ENCODE measurements at places on chromosomes 5 and 9. TPM values are rescaled to one million over a fixed set of nuclear protein-coding genes. Genes with fewer than 3 reads are reported as not detected.

Gene ADCY2
- polyA plus RNA-seq, result 3.4 TPM

Gene KIF4B
- 0.29 TPM for polyA plus RNA-seq

Gene GARIN3
- polyA plus RNA-seq, result not detected

Gene ACTL7A
- not detected for polyA plus RNA-seq

Gene GABRG2
- 0.18 TPM for polyA plus RNA-seq

Gene SLC27A6
- 1.7 TPM for polyA plus RNA-seq

Gene SLC4A9
- 22.9 TPM for polyA plus RNA-seq

Gene LCP2
- 2.7 TPM for polyA plus RNA-seq

Gene KIAA0825
- 3.6 TPM for polyA plus RNA-seq

Gene OR4F3
- polyA plus RNA-seq, result not detected

Gene FAM78A
- polyA plus RNA-seq, result 3.7 TPM

DNA sequence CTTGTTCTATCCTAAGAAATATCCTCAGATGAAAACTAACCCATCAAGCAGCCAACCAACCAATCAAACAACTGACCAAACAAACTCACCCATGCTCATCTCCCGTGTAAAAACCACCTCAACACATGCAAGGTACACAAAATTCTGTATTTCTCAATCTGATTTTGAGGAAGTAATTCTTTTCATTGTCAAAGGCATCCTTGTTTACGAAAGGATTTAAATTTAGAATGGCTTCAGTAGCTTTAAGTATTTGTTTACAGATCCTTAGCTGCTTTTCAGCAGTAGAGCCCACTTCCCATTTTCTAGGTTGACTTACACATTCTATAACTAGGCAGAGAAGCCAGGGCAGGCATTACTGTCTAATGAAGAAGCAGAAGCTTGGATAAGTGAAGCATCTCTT is 78.6 kb downstream of the NTRK2 start:
- no peak for DNase-seq

DNA sequence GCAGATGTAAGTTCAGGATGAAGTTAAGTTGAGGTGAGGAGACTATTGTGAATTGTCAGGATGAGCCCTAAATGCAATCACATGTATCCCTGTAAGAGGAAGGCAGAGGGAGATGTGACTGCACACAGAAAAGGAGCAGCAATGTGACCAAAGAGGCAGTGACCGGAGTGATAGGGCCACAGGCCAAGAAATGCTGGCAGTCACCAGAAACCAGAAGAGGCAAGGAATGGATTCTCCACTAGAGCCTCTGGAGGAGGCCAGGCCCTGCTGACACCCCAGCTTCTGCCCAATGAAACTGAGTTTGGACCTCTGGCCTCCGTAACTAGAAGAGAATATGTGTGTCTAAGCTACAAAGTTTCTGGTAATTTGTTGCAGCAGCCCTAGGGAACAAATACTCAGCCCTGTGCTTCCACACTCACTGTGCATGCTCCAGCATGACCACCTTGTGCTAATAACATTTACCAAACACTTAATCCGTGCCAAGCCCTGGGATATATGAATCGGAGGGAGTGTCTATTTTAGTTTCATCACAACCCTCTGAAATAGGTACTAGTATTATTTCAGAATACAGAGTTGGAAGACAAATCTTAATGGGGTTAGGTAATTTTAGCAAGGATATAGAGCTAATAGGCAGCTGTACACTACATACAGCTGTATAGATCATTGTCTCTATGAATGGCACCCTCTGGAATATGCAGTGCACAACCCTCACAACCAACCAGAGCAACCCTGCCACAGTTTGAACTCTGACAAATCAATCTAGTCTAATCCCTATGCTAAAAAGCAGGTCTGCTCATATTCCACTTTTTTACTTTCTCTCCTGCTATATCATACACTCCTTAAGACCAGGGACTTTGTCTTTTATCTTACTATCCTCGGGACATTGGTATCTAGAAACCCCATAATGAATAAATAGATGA is 7.8 kb upstream of the GPX8 start:
- DNase-seq, result no peak

GRCh38 chr9:121237916-121238315 is 30.0 kb upstream of the GSN start:
- DNase-seq, result no peak

DNA sequence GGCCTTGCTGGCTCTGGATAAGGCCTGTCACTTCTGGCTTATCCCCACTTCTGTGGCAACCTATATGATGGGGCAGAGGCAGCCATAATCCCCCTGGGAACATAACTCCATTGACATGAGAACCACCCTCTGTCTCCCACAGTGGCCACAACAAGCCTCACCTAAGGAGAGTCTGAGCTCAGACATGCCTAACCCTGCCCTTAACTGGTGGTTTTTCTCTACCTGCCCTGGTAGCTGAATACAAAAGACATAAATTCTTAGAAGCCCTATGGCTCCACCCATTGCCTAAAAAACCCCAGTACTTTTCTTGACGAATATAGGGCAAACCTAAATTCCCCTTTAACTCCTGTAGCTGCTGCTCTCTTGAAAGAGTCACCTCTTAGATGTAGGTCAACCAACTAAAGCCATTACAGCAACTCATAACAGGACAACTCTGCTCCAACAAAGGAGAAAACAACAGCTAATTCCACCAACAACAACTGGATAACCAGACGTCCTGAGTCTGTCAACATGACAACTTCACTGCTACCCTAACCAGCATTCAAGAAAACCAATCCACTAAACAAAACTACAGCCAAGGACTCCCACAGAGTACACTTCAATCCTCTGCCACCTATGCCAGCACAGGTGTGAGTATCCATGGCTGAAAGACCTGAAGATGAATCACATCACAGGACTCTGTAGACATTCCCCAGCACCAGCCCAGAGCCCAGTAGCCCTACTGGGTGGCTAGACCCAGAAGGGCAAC is 427.7 kb downstream of the PRELID2 start:
- DNase-seq, result no peak

DNA sequence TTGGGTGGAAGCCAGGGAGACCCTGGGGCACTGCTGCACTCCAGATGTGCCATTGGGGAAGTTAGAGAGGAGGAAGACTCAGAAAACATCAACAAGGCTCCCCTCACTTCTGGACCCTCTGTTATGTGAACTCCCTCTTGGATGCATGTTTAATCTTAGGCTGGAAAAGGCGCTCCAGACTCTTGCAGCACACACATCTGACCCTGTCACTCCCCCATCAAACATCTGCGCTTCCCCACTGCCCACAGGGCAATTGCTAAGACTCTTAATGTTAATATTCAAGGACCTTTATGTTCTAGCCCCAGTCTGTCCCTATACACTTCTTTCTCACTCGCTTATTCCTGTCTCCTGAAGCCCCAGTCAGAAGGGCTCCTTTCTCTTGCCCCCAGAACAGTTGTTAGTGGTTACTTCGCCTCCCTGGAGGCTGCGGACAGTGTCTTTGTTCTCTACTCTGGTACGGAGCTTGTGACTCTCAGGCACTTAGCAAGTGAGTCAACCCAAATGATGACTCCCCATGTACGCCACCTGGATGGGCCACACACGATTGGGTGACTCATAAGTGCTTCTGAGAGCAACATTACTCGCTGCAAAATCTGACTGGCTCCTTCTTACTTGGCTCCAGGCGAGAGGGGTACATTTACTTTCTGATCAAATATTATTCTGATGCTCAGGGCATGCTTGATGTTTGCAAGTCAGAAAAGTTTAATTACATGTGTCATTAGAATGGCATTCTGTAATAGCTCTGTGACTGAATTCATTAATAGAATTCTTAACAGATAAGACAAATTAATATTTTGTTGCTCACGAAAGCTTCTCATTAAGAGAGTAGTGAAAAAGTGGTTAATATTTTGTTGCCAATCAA is 193.6 kb downstream of the HSPA4 start:
- DNase-seq, result no peak

DNA sequence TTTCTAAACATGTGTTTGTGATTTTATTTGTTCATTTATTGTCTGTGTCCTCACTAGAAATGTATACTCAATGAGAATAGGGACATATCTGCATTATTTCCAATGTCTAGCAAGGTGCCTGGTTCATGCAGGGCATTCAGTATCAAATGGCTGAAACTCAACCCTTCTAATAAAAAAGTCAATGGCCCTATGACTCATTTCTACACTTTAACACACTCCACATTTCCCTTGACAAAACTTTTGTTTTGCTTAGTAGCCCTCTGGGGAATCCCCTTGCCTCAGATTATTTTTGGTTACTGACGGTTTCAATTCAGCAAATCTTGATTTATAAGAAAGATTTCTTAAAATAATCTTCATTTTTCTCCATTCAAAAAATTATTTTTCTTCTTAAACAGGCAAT is 206.0 kb upstream of the DMRTA1 start:
- DNase-seq, result no peak

DNA sequence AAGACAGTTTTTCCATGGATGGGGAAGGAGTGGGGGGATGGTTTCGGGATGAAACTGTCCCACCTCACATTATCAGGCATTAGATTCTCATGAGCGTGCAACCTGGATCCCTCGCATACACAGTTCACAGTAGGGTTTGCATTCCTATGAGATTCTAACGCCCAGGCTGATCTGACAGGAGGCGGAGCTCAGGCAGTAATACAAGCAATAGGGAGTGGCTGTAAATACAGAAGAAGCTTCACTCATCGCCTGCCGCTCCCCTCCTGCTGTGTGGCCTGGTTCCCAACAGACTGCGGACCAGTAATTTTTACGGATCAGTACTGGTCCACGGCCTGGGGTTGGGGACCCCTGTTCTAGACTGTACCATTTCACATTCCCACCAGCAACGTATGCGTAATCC is 68.3 kb upstream of the OTULINL start:
- no peak for DNase-seq

GRCh38 chr5:15791274-15791673 is 291.3 kb downstream of the FBXL7 start:
- DNase-seq, result no peak

GRCh38 chr5:2206293-2207108 is 323.8 kb upstream of the IRX4 start:
- no peak for DNase-seq

DNA sequence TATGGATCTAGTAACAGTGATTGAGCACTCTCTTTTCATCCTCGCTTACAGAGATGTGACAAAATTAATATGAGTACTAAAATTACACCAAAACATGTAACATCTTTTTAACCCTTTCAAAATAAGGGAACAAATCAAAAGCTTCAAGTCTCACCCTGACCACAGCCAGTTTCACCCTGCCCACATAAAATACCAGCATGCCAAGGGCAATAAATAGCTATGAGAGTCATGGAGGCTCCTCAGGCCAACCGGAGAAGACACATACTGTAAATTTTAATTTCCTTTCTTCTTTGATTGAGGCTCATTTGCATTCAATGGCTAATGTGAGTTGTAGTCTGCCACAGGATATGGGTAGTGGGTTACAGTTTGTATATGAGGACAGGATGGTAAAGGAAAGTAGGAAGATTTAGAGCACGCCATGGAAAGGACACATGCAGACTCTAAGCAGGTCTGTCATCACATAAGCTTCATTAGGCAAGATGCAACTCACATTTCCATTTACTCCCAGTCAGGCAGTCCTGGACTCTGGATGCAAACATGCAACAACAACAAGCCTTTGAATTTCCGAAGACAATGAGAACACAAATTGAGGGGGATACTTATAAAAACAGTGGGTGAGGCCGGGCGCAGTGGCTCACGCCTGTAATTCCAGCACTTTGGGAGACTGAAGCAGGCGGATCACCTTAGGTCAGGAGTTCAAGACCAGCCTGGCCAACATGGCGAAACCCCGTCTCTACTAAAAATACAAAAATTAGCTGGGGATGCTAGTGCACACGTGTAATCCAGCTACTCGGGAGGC is 11.3 kb downstream of the IL4 start:
- no peak for DNase-seq

DNA sequence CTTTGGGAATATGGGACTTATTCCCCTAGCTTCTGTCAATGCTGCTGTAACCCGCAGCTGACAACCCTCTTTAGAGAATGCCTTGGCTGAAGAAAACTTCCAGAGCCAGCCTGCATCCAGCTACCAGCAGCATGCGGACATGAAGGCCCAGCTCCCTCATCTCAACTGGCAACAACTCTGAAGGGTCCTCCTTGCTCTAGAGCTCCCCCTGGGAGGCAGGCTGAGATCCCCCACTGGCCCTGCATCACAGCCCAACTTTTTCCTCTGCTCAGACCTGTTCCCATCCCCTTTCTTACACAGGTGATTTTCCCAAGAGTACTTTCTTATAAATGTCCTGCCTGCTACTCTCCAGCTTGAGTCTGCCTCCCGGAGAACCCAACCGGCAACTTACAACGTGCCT is 18.7 kb upstream of the WNT8A start:
- DNase-seq, result no peak

GRCh38 chr5:42991404-42992087 is 48.6 kb downstream of the ANXA2R start:
- no peak for DNase-seq

GRCh38 chr9:133553973-133554713 is 19.6 kb downstream of the ADAMTSL2 start:
- DNase-seq, result no peak

GRCh38 chr9:129632460-129632859 is 6.5 kb downstream of the NTMT1 start:
- DNase-seq, result no peak

DNA sequence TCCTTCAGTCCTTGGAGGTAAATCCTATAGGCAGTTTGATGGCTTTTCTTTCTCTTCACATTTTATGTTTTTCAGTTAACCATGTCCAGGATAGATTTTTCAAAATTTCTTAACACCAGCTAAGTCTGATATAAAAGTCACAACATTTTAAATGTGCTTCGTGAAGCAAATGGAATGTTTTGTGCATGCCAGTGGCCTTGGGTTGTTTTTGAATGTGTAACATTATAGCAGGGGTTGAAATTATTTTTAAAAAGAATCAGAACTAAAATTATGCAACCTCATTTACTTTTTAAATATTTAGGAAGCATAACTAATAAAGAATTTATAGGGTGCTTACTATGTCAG is 201.1 kb downstream of the ARHGEF28 start:
- DNase-seq, result no peak

DNA sequence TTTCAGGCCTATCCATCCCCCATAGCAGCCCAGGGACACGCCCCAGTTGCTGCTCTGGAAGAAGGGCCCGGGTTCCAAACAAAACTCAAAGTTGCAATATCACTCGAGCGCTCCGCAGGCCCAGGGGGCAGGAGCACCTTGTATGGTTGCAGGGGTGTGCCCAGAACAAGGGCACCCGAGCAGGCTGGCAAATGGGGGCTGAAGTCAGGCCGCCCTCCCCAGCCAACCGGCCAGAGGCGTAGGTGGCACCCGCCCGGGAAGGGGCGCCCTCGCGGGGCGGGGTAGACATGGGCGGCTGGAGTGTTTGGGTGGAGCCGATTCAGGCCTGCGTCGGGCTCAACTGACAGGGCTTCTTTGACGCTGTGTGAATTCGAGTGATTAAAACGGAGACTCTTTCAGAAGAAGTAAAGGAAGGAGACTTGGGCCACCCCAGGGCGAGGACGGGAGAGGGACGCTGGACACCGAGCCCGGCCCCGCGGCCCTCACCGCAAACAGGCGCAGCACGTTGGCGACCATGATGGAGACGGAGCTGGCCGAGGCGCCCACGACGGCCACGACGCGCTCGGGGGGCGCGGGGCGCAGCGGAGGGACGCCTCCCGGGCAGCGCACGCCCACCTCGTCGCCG is 1.1 kb downstream of the GRM6 start:
- DNase-seq, result no peak

- DNase-seq, result no peak
Observed at GRCh38 chr9:130054325-130054786, 650 bp downstream of the GPR107 start.

- DNase-seq, result no peak
Observed at GRCh38 chr5:138585157-138585556, 10.0 kb upstream of the HSPA9 start.

Data from renal pelvis (tissue), 12 donors.